ENCODE measurements at places on chromosomes 2 and 18.
A peak's percentile ranks its signal among the peaks of the same experiment; 100 is the strongest.

DNA sequence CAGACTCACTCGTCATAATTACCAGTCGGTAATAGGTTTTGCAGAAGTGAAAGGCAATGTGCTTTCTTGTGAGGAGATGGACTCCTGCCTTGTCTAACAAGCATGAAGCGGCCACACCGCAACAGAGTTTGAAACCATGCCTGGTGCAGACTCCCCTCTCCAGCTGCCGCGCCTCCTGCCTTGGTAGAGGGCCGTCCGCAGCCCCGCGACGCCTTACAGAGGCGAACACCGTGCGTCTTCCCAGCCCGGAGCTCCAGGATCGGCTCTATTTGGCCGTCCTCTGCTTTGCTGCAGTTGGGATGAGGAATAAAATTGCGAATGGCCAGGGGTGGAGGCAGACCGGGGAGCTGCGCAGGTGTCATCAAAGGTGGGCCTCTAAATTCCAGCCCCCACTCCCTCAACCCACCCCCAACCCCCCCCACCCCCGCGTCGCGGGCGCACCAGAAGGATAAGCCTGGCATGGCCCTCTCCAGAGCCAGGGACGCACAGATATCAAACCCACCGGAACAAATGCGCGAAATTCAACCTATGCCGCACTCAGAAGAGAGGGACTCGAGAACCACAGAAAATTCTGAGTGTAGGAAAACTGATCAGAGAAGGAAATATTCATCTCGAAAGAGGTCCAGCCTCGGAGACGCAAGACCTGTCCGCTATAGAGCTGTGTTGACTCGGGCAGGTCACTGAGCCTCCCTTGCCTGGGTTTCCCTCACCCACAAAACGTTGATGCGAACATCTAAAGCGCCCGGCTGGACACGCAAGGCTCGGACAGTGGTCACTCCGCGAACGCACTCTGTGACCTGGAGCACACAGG lies 1.1 kb downstream of the TRABD2A start:
- DNase-seq, result no peak

- no peak for DNase-seq
Measured at GRCh38 chr2:134098321-134098720, 155.6 kb upstream of the MGAT5 start.

DNA sequence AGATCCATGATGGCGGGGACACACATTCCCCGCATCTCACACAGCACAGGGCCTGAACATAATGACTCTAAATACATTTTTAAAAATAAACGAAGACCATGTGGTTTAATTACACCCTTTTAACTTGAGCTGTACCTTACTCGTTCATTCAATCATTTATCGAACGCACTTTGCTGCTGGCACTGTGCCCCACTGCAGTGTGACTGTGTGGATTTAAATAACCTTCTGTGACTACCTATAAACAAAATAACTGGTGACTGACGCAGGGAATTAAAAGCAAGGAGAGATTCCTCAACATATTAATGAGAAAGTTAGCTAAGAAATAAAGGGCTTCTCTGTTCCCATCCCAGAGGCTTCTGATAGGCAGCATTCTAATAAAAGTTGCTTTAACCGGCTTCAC lies 10.9 kb upstream of the FZD7 start:
- no peak for DNase-seq

DNA sequence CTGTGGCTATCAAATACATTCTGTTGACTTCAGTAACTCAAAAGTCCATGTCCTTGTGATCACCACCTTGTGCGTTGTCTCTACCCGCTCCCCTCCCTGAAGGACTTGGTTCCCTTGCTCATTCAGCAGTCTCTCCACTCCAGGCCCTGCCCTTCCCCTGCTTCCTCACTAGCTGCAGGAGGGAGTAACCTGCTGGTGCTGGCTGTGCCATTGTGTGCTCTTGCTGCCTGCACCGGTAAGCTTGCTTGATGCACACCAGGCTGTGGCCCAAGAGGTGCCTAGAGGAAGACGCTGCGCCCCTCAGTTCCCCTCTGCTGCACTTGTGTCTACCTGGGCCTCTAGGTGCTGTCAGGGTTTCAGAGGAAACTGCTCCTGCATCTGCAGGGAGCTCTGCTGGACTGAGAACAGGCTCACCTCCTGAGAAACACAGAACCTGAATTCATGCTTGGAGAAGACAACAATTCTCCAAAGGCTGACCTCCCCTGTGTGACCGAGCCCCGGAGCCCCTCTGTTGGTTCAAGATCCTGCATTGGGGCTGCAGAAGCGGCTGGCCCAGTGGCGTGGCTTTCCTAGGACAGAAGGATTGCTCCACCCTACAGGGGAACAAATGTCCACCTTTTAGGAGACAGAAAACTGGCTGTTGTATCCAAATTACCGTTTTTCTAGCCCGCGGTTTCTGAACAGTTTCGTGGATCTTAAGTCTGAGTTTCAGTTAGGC lies 33.6 kb downstream of the PTPRM start:
- no peak for DNase-seq

GRCh38 chr18:76643996-76644395 lies 149.0 kb upstream of the ZNF516 start:
- DNase-seq, result no peak

DNA sequence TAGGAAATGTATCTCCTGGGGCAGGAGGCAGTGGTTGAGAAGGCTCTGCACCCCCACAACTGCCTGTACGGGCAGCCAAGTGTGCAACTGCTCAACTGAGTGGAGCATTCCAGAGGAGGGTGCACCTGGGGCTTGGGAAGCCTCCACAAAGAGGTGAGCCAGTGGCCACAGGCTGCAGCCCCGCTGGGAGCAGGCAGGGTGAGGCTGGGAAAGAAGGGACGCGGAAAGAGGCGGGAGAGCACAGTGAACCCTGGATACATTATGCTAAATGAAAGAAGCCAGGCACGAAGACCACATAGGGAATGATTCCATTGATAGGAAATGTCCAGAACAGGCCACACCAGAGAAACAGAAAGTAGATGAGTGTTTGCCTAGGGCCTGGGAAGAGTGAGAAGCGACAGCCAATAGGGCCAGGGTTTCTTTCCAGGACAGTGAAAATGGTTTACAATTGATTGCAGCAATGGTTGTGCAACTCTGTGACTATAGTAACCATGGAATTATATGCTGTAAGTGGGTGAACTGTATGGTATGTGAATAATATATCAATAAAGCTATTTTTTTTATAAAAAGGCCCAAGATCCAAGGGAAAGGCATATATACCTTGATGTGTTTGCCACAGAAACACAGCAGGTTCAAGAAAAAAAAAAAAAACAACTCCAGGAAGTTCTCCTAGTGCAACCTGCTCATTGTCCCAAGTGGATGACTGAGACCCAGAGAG lies 82.4 kb downstream of the DDX1 start:
- DNase-seq, result no peak

DNA sequence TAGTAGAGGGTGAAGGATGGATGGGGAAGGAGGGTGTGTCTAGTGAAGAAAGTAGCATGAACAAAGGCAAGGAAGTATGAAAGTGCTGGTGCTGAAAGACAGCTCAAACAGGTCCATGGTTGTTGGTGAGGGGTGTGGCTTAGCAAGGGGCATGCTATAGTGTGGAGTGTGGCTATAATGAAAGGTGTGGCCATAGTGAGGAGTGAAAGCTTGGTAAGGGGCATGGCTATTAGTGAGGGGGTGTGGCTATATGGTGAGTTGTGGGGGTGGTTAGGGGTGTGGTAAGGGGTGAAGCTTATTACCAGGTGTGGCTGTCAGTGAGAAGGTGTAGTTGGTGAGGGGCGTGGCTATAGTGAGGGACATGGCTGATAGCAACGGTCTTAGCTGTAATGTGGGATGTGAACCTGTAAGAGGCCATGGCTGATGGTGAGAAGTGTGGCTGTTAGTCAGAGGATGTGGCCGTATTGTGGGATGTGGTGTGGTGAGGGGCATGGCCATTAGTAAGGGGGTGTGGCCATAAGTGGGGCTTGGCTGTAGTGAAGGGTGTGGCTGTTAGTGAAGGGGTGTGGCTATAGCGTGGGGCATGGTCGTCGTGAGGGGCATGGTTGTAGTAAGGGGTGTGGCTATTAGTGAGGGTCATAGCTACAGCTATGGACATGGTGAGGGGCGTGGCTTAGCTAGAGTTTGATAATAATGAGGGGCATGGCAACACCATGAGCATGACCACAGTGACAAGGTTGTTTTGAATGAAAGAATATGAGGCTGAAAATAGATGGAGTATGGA lies 549.6 kb downstream of the FBXO15 start:
- no peak for DNase-seq

GRCh38 chr18:3623769-3624545 lies 174.0 kb downstream of the TGIF1 start:
- DNase-seq, result no peak

- DNase-seq, result no peak
Measured at GRCh38 chr2:83827618-83828017, 631.5 kb downstream of the SUCLG1 start.

DNA sequence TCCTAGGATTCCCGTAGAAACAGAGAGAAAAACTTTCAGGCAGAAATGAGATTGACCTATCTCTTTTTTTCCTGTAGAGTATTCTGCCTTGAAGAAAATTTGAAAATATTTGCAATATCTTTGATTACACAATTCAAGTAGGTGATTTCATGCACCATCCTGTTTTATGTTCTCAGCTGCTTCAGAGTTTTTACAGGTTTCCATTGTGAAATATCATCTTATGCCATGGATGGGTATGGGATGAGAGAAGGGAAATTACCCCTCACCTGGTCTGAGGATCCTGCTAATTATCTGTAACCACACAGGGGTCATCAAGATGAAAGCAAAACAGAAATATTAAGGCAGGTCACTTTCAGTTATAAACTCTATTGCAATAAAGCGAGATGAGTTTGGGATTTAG lies 264.8 kb downstream of the TXNL1 start:
- no peak for DNase-seq

- no peak for DNase-seq
Measured at GRCh38 chr2:156659694-156660093, 223.5 kb downstream of the GPD2 start.

DNA sequence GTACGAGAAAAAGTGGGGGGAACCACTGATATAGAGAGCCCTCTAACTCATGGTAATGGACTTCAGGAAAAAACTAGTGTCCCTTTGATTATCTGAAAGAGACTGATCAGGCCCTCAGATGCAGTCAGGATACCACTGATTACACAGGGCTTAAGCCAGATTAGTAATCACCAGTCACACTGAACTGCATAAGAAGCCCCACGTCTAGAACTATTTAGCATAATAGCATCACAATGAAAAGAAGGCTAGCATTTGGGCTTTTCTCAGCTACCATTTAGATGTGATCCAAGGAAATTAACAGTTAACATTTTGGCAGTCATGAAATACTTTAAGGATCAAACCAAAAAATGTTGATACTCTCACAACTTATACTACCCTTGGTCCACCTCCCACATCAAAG lies 813.1 kb upstream of the POU3F3 start:
- DNase-seq, result no peak

- no peak for DNase-seq
Measured at GRCh38 chr2:236803621-236804020, 234.0 kb downstream of the ACKR3 start.

- no peak for DNase-seq
Measured at GRCh38 chr18:32907648-32908423, 135.0 kb upstream of the KLHL14 start.

DNA sequence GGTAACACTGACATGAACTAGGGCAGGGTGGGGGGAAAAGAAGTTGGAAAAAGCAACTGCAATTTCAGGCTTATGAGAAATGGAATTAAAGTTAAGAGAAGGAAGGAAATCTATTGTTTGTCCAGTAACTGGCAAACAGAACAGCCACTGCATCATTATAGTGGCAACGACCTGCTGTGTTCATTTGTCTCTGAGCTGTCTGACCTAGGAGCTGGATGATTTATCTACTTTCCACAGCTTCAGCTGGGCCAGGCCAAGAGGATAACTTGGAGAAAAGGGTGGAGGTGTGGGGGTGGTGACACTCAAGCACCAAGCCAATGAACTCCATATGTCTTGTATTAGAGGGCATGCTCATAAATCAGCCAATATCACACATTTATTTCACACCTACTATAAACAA lies 291.5 kb upstream of the KLHL29 start:
- DNase-seq, result no peak

DNA sequence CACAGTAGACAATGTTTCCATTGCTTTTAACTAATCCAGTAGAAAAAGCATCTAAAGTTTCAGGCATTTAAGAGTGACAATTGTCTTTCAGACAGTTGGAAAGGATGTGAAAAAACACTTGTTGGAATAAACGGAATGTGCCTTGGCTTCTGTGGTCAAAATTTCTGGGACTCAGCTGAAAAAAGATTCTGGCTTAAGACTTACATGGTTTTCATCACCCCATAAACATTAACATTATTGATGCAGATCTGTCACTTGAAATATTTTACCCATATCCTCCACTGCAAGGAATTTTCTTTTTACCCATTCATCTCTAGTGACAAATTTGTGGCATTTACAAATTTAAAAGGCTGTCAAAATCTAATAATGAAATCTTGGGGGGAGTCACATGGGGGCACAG lies 166.0 kb downstream of the SRBD1 start:
- no peak for DNase-seq

GRCh38 chr2:147623328-147623727 lies 221.5 kb upstream of the ACVR2A start:
- no peak for DNase-seq

DNA sequence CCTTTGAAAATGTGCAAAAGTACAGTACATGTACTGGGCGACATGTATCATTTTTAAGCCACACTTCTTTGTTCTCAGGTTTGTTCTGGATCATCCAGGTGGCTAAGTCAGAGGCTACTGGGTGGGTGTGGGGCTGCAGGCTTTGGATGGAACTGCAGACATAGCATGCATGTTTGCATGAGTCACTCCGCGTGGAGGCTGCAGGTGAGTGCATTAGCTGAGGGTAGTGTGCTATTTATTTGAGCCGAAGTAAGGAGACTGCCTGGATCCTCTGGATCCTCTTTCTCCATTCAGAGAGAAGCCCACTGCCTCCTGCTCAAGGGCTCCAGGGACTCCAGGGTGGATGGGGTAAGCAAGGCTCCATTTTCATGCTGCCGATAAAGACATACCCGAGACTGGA lies 9.4 kb upstream of the NEURL3 start:
- no peak for DNase-seq

- DNase-seq, result no peak
Measured at GRCh38 chr18:13452388-13452811, 233.8 kb downstream of the LDLRAD4 start.

GRCh38 chr18:66687635-66688034 lies 83.7 kb upstream of the CDH19 start:
- no peak for DNase-seq

DNA sequence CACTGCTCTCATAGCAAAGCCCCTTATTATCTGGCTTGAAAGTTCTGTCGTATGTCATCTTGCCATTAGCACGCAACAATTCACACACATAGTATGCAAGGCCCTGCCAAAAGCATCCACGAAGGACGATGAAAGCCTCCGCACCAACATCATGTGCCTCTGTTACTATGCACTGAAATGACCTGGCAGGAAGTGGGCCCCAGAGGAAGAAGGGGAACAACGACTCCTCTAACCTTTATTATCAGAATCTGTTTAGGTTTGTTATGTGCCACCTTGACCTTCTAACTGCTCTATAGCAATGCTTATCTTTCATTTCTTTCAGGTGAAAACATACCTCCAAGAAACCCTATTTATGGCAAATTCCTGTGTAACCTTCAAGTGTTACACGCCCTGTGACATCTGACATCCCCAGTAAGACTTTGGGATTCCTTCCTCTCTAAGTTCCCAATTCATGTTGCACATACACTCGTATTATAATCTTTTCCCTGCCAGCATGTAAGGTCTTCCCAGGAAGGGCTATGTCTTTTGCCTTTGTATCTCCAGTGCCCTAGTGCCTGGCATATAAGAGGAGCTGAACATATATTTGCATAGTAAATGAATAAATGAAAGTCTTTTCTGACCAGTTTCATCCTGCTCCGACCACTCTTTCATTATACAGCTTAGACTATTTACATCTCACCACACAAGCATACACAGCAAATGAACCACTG lies 7.0 kb upstream of the NDUFV2 start:
- DNase-seq, result peak; percentile 67

GRCh38 chr2:199693861-199694260 lies 157.1 kb downstream of the FTCDNL1 start:
- DNase-seq, result no peak
